Progenitor cell of endocrine pancreas (in vitro differentiated cells): ENCODE measurements at places on chromosomes 6 and 20. TPM values are rescaled to one million over a fixed set of nuclear protein-coding genes. Genes with fewer than 3 reads are reported as not detected.

Gene CLPSL2
- not detected in 2 replicates for total RNA-seq

Gene PARD6B
- 29.7 and 32.9 TPM in 2 replicates for total RNA-seq

Gene MAFB
- total RNA-seq: 5.9 and 6.1 TPM in 2 replicates

Gene PLN
- total RNA-seq: 0.55 and 0.62 TPM in 2 replicates

Gene SSTR4
- total RNA-seq: not detected in 2 replicates

Gene IRAK1BP1
- 10.6 and 10.7 TPM in 2 replicates for total RNA-seq

Gene RCAN2
- total RNA-seq: 23.3 and 27.4 TPM in 2 replicates

- no peak for DNase-seq
- no peak overlapping the region for H3K27ac ChIP-seq
- peaks cover 2% of the 10 kb centered on the region for H3K4me1 ChIP-seq
These were observed 36.3 kb upstream of the ADGRG6 start for GRCh38 chr6:142265476-142265875.

GRCh38 chr6:27752038-27752885, 159.9 kb downstream of the OR2B2 start:
- DNase-seq: peak; percentile 26
- peaks cover 13% of the 10 kb centered on the region for H3K27me3 ChIP-seq
- H3K4me3 ChIP-seq: peak overlapping the region; percentile 98
- no peaks in the 10 kb centered on the region for H3K36me3 ChIP-seq
- peak overlapping the region; percentile 97 for H3K27ac ChIP-seq

GRCh38 chr20:49562311-49563014, 5.5 kb downstream of the PTGIS start:
- no peaks in the 10 kb centered on the region for H3K27me3 ChIP-seq
- H3K4me1 ChIP-seq: peaks cover 9% of the 10 kb centered on the region
- DNase-seq: no peak
- peak overlapping the region; percentile 56 for H3K27ac ChIP-seq
- peaks cover 9% of the 10 kb centered on the region for H3K36me3 ChIP-seq
- no peak overlapping the region for H3K4me3 ChIP-seq

GRCh38 chr6:15296735-15297134, 50.9 kb downstream of the JARID2 start:
- H3K4me3 ChIP-seq: no peak overlapping the region
- no peaks in the 10 kb centered on the region for H3K36me3 ChIP-seq
- no peak overlapping the region for H3K27ac ChIP-seq
- peaks cover 46% of the 10 kb centered on the region for H3K4me1 ChIP-seq
- DNase-seq: no peak
- no peaks in the 10 kb centered on the region for H3K27me3 ChIP-seq

DNA sequence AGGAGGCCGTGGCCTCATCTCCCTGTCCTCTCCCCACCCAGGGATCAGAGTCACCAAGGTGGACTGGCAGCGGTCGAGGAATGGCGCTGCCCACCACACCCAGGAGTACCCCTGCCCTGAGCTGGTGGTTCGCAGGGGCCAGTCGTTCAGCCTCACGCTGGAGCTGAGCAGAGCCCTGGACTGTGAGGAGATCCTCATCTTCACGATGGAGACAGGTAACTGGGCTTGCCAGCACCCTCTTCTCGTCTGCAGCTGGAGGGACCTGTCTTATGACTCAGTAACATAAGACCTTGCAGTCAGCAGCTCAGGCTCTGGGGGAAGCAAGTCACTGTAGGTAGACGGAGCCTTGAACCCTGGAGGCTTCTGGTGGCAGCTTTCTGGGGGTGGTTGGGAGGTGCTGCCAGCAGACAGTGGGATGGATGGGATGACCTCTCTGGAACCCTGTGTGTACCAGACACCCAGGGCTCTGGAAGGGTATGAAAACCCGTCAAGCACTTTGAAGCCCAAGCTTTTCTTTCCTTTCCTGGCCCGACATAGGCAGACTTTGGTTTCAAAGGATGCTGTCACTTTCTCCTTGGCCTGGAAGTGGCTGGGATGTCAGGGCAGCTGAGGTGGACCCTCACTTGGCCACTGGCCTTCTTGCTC, 13.8 kb downstream of the TGM6 start:
- H3K36me3 ChIP-seq: no peaks in the 10 kb centered on the region
- peaks cover 21% of the 10 kb centered on the region for H3K27me3 ChIP-seq
- no peak overlapping the region for H3K4me3 ChIP-seq
- H3K4me1 ChIP-seq: no peaks in the 10 kb centered on the region
- DNase-seq: no peak
- H3K27ac ChIP-seq: no peak overlapping the region

DNA sequence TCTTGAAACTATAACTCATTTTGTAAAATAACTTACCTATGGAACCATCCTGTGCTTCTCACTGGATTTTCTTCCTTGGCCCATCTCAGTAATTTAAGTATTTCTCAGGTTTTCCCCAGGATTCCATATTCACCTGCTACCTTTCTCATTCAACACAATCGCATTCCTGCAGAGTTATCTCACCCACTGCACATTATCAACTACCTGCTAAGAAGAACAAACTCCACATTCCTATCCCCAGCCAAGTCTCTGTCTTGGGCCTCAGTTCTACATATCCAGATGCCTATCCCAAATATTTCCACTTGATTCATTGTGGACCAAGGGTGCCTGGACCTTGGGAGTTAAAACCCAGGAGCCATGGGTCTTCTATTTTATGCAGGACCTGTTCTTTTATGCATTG, 60.2 kb upstream of the KCNQ5 start:
- H3K4me1 ChIP-seq: peaks cover 18% of the 10 kb centered on the region
- H3K4me3 ChIP-seq: no peak overlapping the region

GRCh38 chr6:145784683-145785082, 29.9 kb downstream of the FBXO30 start:
- no peaks in the 10 kb centered on the region for H3K27me3 ChIP-seq
- no peak overlapping the region for H3K27ac ChIP-seq
- H3K36me3 ChIP-seq: peaks cover 44% of the 10 kb centered on the region
- H3K4me1 ChIP-seq: no peaks in the 10 kb centered on the region
- no peak for DNase-seq

DNA sequence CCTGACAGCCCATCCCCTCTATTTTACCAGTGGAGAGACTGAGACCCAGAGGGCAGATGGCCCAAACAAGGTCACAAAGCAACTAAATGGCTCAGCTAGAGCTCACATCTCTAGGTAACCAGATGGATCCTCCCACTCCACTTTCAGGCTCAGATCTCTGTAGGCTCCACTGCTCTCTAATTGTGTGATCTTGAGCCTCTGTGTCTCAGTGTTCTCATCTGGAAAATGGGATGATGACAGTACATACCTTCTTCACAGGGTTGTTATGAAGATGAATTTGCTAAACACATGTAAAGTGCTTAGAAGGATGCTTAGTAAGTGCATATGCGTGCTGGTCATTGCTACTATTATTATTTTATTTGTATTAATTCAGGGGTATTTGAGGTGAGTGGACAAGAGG, 40.5 kb downstream of the RAB44 start:
- DNase-seq: no peak
- H3K4me1 ChIP-seq: peaks cover 4% of the 10 kb centered on the region
- no peaks in the 10 kb centered on the region for H3K36me3 ChIP-seq

DNA sequence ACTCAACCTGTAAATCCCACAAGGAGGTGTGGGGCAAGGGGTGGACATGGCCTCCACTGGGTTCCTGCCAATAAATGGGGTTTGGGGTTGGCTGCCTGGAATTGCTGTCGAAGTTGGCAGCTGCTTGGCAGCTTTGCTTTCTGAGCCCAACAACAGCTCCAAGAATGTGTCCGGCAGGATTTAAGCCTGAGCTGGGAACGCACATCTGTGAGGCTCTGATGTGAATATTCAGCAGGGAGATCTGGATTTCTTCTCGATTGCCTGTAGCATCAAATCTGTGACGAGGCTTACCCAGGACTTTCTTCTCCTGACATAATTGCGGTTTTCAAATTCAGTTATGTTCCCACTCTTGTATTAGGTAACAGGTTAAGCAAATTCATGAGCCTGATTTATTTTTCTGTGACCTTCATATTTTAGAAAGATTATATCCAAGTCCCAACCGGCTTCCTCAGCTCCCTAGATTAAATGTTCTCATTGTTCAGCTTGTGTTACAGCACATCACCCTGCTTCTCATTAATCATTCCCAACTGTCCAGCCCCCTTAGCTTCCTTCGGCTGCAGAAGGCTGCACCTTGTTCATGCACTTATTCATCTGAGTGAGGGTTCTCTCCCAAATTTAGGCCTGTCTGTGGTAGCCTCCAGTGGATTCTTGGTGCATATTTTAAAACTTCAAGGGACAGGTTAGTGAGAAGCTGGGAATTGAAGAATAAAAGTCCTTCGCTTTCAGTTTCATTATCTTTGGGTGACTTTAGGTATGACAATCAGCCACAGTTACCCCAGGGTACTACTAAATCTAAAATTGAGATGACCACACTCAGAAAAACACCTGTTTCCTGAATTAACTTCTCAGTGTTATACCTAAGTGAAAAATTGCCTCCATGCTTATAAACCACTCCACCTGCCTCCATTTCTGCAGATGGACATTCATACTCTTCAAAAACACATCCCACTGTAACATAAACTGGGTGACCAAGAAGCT, 310.0 kb downstream of the ESR1 start:
- H3K4me1 ChIP-seq: no peaks in the 10 kb centered on the region
- H3K27ac ChIP-seq: no peak overlapping the region
- H3K27me3 ChIP-seq: peaks cover 5% of the 10 kb centered on the region
- H3K4me3 ChIP-seq: no peak overlapping the region
- DNase-seq: no peak

DNA sequence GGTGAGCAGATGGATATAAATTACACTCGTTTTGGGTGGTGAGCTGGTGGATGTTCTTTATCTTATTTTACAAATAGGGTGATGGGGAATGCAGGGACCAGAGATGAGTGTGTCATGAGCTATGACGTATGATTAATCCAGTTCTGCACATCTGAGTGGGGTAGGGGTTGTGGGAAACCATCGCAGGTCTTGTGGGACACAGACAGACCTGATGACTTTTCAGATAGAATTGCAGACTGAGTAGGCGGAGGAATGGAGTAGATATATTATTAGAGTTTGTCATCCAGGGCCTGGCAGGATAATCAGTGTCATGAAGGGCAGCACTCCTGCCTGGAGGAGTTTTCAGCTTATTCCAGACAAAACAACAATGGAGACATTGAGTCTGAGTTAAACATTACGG, 12.9 kb upstream of the DSP start:
- no peak overlapping the region for H3K27ac ChIP-seq
- H3K4me1 ChIP-seq: peaks cover 23% of the 10 kb centered on the region
- H3K27me3 ChIP-seq: no peaks in the 10 kb centered on the region
- H3K36me3 ChIP-seq: no peaks in the 10 kb centered on the region
- no peak for DNase-seq
- H3K4me3 ChIP-seq: no peak overlapping the region
